Hippocampal formation (tissue), 2 donors: ENCODE measurements at places on chromosomes 7 and 10.

GRCh38 chr10:22491931-22492615 lies 146.8 kb downstream of the SPAG6 start:
- no peak for DNase-seq

GRCh38 chr10:11066520-11066919 lies 48.8 kb downstream of the CELF2 start:
- DNase-seq: no peak

DNA sequence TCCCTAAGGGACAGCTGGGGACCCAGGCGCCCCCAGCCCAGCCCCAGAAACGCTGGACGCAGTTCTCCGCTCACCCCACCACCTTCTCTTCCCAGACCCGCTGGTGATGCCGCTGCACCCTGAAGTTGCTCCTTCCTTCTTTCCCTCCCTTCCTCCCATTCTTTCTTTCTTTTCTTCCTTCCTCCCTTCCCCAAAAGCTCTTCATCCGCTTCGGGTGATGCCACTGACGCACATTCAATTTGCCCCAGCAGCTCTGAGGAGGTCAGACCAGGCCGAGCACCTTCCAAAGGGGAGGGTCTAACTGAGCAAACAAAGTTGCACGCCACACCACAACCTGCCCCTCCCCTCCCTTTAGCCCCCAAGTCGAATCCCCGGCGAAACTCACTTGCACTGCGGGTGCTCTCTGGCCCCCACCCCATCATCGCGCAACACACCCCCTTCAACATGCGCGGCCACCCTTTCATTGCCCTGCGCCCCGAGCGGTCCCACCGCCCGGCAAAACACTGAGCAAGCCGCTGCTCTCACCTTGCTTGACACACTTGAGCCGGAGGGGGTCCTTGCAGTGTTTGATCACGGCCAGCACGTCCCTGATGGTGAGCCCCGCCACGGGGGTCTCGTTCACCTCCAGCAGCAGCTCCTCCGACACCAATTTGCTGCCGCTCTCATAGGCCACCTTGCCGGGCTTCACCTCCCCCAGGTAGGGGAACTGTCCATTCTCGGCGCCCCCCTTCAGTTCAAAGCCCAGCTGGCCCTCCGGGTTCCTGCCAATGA lies 787 bp downstream of the MAGI2 start:
- peak; percentile 59 for DNase-seq

GRCh38 chr7:132322970-132323369 lies 253.3 kb downstream of the PLXNA4 start:
- no peak for DNase-seq

GRCh38 chr7:86932038-86932512 lies 127.4 kb downstream of the ELAPOR2 start:
- DNase-seq: no peak

GRCh38 chr7:66747881-66748511 lies 7.5 kb downstream of the RABGEF1 start:
- no peak for DNase-seq

DNA sequence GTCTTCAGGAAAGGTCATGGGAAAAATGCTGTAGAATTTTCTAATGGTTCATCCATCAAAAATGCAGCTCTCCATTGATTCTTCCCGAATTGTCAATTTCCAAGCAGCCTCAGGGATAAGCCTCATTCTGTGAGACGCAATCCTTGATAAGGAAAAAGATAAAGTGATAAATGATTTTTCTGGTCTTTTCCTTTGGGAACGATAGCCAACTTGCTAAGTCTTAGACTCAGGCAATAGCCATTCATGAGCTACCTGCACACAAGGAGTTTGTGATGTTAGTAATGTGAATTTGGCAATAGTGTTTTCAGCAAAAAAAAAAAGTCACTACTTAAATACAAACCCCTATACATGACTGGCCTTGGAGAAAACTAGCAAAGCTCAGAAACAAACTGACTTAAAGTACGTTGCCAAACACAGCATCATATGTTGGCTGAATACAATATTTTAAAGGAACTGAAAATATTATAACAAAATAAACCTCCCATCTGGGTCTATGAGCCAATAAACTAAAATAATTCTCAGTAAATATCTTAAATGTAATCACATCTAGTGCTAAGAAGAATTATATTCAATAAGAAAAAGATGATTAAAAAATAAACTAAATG lies 75.5 kb downstream of the KLF6 start:
- DNase-seq: no peak

GRCh38 chr7:13057462-13058200 lies 370.2 kb downstream of the ARL4A start:
- DNase-seq: no peak

- no peak for DNase-seq
Observed at GRCh38 chr10:107031931-107032699, 132.4 kb downstream of the SORCS1 start.

GRCh38 chr10:49408519-49409306 lies 12.8 kb upstream of the DRGX start:
- no peak for DNase-seq

GRCh38 chr7:48376263-48376662 lies 205.0 kb downstream of the ABCA13 start:
- DNase-seq: no peak

GRCh38 chr10:107728807-107729206 lies 564.3 kb upstream of the SORCS1 start:
- no peak for DNase-seq

GRCh38 chr7:42883950-42884349 lies 27.9 kb downstream of the C7orf25 start:
- DNase-seq: no peak

- DNase-seq: no peak
Observed at GRCh38 chr7:136234040-136234439, 256.9 kb upstream of the MTPN start.

- DNase-seq: no peak
Observed at GRCh38 chr10:60714233-60714632, 64.0 kb upstream of the CDK1 start.

- DNase-seq: no peak
Observed at GRCh38 chr10:5592070-5592469, 67.3 kb downstream of the CALML3 start.

- no peak for DNase-seq
Observed at GRCh38 chr7:24700521-24701260, 56.6 kb downstream of the GSDME start.
